Calu3 (cell line): ENCODE measurements at places on chromosomes 5 and 9. TPM values are rescaled to one million over a fixed set of nuclear protein-coding genes. Genes with fewer than 3 reads are reported as not detected.

DNA sequence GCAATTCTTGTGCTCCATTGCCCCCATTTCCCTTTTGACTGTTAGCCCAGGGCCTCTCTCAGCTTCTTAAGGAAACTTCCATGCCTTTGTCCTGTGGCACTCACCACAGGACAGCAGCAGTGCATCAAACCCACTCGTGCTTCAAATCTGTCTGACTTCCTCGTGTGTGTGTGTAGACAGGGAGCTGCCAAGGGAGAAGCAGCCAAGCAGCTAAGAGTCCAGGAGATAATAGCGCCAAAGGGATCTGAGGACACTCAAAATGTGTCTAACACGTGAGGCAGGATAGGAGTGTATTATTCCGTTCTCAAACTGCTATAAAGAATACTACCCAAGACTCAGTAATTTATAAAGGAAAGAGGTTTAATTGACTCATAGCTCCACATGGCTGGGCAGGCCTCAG, 44.8 kb downstream of the CDK7 start:
- H3K4me3 ChIP-seq, result no peak overlapping the region
- H3K4me1 ChIP-seq, result no peaks in the 10 kb centered on the region
- H3K27ac ChIP-seq, result no peak overlapping the region
- no peaks in the 10 kb centered on the region for H3K27me3 ChIP-seq
- no peak for DNase-seq

DNA sequence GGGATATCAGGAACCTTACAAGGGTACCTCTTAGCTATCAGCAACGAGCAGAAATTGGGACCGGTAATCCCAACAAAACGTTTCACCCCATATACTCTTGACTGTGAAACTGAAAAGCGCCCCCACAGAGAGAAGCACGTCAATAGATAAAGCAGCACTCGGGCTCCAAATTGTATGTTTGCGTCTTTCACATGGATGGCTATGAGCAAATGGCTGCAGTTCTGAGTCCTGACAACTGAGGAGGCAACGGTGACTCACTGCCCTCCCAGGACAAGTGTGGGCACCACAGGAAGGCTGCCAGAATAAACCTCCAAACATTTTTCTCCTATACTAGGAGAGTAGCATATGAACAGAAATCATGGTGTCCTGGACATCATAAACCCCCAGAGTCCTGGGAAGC, 36.6 kb downstream of the SEMA4D start:
- no peak for DNase-seq
- H3K4me1 ChIP-seq, result peaks cover 6% of the 10 kb centered on the region
- H3K27ac ChIP-seq, result no peak overlapping the region

Gene ALDH1B1
- total RNA-seq, result 13.3 and 15.2 TPM in 2 replicates

Gene LHX3
- not detected in 2 replicates for total RNA-seq

DNA sequence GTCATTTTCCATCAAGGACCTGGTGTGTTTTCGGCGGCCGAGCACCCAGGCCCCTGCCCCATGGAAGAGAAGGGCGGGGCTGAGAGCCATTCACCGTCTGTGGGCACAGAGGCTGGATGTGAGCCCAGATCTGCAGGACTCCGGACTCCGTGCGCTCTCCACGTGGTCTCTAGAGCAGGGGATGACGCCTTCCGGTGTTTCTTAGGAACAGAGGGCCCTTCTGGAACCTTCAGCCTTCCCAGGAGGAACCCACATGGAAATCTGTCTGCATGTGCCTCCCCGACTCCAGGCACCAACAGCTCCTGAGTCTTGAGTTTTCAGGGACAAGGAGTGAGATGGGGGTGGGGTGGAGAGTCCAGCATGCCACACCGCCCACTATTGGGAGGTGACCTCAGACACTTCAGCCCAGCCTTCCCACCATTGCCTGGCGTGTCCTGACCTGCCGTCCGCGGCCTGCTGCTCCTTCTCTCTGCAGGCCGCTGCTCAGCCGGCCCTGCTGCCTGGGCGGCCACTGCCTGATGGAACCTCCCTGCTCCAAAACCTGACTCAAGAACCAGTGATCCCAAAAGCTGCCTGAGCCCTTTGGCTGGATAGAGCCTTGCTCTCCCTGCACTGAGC, 2.4 kb upstream of the RXRA start:
- H3K4me3 ChIP-seq, result no peak overlapping the region
- no peak overlapping the region for H3K27ac ChIP-seq
- H3K27me3 ChIP-seq, result no peaks in the 10 kb centered on the region
- H3K36me3 ChIP-seq, result peaks cover 15% of the 10 kb centered on the region

- peaks cover 96% of the 10 kb centered on the region for H3K36me3 ChIP-seq
- peak overlapping the region; percentile 43 for H3K4me3 ChIP-seq
- H3K27ac ChIP-seq, result peak overlapping the region; percentile 60
- H3K4me1 ChIP-seq, result peaks cover 58% of the 10 kb centered on the region
- no peaks in the 10 kb centered on the region for H3K27me3 ChIP-seq
Observed at GRCh38 chr5:179833709-179834070, 13.0 kb downstream of the SQSTM1 start.

Gene CDH9
- total RNA-seq, result not detected in 2 replicates

GRCh38 chr5:74943905-74944304, 77.7 kb upstream of the FAM169A start:
- DNase-seq, result no peak
- H3K27me3 ChIP-seq, result no peaks in the 10 kb centered on the region
- H3K4me3 ChIP-seq, result no peak overlapping the region
- H3K27ac ChIP-seq, result no peak overlapping the region
- H3K36me3 ChIP-seq, result peaks cover 2% of the 10 kb centered on the region

DNA sequence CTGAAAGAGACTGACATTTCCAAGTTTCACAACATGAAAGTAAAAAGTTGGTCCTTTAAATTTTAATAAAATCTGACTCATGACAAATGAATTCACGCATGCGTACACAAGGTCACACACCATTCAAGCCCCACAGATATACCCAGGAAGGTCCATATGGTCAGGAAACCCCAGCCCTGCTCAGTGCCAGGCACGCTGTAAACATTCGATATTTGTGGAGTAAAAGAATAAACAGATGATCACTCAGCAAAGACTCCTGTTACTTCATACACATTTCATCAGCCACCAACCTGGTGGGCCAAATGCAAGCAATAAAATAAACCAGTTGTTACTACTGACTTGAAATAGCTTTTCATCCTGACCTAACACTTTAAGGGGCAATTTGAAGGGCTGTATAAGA, 158.0 kb upstream of the RETREG1 start:
- H3K27me3 ChIP-seq, result no peaks in the 10 kb centered on the region
- H3K4me3 ChIP-seq, result no peak overlapping the region
- H3K4me1 ChIP-seq, result no peaks in the 10 kb centered on the region
- DNase-seq, result no peak
- H3K27ac ChIP-seq, result no peak overlapping the region
- peaks cover 29% of the 10 kb centered on the region for H3K36me3 ChIP-seq

GRCh38 chr9:121399883-121400607, 30.0 kb upstream of the STOM start:
- H3K27me3 ChIP-seq, result no peaks in the 10 kb centered on the region
- H3K4me3 ChIP-seq, result no peak overlapping the region
- no peak overlapping the region for H3K27ac ChIP-seq
- H3K36me3 ChIP-seq, result no peaks in the 10 kb centered on the region
- peak; percentile 5 for DNase-seq

DNA sequence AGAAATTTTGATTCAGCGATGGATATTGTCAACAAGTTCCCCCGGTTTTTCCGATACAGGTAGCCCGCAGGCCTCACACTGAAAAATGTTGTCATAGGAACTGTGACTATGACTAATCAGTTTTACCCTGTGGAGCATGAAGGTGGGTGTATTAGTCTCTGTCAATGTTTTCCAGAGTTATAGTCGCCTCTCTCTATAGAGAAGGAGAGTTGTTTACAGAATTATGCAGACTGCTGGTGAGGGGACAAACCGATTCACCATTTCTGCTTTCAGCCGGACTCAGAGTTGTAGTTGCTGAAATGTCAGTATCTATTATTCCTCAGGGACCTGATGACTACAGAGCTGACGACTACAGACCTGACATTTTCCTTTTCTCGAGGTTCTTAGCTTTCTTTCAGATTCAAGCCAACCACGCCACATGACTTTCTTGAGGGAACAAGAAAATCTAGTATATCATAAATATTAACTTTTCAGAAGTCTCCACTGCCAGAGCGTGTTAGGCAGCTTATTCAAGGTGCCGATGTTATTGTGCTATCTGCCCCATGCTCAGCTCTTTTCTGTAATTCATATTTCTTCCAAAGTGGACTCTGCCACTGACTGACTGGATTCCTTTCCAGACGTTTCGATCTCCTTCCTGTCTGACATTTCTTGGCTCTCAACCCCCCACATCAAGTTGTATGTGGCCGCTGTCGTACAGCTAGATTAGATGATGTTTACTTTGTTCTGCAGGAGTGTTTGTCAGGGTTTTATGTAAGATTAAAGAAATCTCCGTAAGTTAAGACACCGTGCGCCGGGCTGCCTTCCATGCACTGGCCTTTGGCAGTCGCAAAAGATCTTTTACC, 178.1 kb downstream of the FGF1 start:
- H3K27ac ChIP-seq, result peak overlapping the region; percentile 83
- peak; percentile 71 for DNase-seq
- no peaks in the 10 kb centered on the region for H3K27me3 ChIP-seq
- peak overlapping the region; percentile 66 for H3K4me3 ChIP-seq
- H3K36me3 ChIP-seq, result peaks cover 12% of the 10 kb centered on the region

DNA sequence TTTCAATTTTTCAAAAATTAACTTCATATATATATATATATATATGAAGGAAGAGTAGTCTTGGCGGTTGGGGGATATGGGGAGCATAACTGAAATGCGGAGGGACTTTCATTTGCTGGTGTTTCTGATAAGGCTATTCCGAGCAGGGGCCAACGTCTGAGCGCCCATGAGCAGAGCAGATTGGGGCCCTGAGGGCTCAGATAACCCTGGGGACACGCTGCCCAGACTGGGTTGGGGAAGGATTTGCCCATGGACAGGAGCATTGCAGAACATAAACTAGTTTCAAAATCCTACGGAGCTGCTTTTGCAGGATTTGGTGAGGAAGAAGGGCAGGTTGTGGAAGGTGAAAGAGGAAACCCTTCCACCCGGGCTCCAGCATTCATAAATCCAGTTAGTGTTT, 240.2 kb downstream of the IRX1 start:
- no peaks in the 10 kb centered on the region for H3K4me1 ChIP-seq
- no peaks in the 10 kb centered on the region for H3K36me3 ChIP-seq
- H3K27ac ChIP-seq, result no peak overlapping the region
- H3K27me3 ChIP-seq, result no peaks in the 10 kb centered on the region
- no peak overlapping the region for H3K4me3 ChIP-seq

Gene IL31RA
- 2.4 and 3.2 TPM in 2 replicates for total RNA-seq

DNA sequence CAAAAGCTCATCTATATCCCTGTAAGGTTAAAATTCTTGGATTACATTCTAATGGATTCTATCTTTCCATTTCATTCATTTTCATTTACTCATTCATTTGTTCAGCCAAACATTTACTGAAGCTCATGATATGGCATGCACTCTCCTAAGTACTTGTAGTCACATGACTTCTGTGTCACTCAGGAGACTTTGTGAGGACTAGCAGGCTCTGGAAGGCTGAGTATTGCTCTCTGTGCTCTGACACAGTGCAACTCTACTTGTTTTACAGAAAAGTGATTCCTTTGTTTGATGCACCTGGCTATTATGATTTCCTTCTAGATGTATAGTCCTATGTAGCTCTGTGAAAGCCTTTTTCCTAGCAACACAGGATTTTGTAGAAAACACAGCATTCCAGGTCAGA, 53.0 kb downstream of the YIPF5 start:
- no peaks in the 10 kb centered on the region for H3K27me3 ChIP-seq
- DNase-seq, result no peak
- no peaks in the 10 kb centered on the region for H3K4me1 ChIP-seq
- no peak overlapping the region for H3K4me3 ChIP-seq
- no peak overlapping the region for H3K27ac ChIP-seq

- peaks cover 11% of the 10 kb centered on the region for H3K4me1 ChIP-seq
- H3K36me3 ChIP-seq, result no peaks in the 10 kb centered on the region
- peaks cover 39% of the 10 kb centered on the region for H3K27me3 ChIP-seq
- no peak overlapping the region for H3K4me3 ChIP-seq
Observed at GRCh38 chr9:36866840-36867239, 167.2 kb downstream of the PAX5 start.

- no peak overlapping the region for H3K4me3 ChIP-seq
- H3K27me3 ChIP-seq, result peaks cover 44% of the 10 kb centered on the region
- H3K36me3 ChIP-seq, result no peaks in the 10 kb centered on the region
- no peak overlapping the region for H3K27ac ChIP-seq
- peaks cover 12% of the 10 kb centered on the region for H3K4me1 ChIP-seq
Observed at GRCh38 chr5:135709208-135709575, 125.3 kb upstream of the SLC25A48 start.

GRCh38 chr5:72107131-72107900, at the start of gene MAP1B:
MAP1B (plus strand) TSS chr5:72107475; CDS start chr5:72107532, 57 bp downstream.
- peak; percentile 48 for DNase-seq
- no peaks in the 10 kb centered on the region for H3K4me1 ChIP-seq
- peak within 1 kb of the TSS; percentile 60 for H3K27ac ChIP-seq
- peaks cover 31% of the 10 kb centered on the region for H3K27me3 ChIP-seq
- peak within 1 kb of the TSS; percentile 94 for H3K4me3 ChIP-seq
- peaks cover 29% of the 10 kb centered on the region for H3K36me3 ChIP-seq

GRCh38 chr9:2934883-2935282, 91.0 kb upstream of the PUM3 start:
- no peak for DNase-seq
- no peaks in the 10 kb centered on the region for H3K36me3 ChIP-seq
- H3K4me3 ChIP-seq, result no peak overlapping the region

DNA sequence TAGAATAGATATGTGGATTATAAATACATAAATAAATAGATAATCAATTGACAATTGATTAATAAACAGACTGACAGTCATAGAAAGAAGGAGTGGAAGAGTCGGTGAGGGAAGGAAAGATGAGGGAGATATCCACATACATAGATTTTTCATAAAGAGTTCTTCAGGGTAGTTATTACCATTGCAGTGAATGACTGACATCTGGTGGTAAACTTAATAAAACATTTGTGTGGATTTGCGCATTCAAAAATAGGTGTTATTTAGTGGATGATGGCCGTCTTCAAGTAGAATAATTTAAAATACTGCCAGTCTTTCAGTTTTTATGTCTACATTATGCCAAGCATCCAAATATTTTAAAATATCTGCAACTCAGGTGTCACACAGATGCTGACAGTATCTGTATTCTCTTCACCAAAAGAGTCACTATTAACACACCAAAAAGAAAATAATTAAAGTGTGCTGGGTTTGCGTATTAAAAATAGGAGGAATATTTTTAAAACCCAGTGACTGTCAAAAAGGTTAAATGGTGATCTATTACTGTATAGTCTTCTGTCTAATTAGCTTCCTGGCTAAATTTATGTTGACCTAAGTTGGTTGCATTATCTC, 78.8 kb downstream of the GIN1 start:
- no peaks in the 10 kb centered on the region for H3K36me3 ChIP-seq
- no peak overlapping the region for H3K4me3 ChIP-seq
- H3K27ac ChIP-seq, result no peak overlapping the region

Gene HTR1A
- not detected in 2 replicates for total RNA-seq

Gene IRX2
- total RNA-seq, result not detected in 2 replicates

DNA sequence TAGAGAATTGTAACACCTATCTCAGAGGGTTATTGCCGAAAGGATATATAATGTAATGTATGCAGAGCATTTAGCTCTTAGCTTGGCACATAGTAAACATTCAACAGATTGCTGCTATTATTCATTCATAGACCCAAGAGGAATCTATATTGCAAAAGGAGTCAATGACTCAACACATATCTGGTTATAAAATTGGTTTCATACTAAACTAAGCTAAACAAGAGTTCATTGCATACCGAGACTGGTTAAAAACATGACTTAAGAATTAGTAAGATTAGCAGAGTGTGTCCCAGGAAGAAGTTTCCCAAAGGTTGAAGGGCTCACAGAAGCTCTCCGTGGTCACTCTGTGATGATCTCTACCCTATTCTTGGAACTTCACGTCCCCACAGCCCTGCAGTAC, 339.6 kb upstream of the CCNH start:
- peaks cover 8% of the 10 kb centered on the region for H3K4me1 ChIP-seq
- no peak for DNase-seq
- H3K4me3 ChIP-seq, result no peak overlapping the region
- no peaks in the 10 kb centered on the region for H3K36me3 ChIP-seq
- H3K27me3 ChIP-seq, result no peaks in the 10 kb centered on the region
- no peak overlapping the region for H3K27ac ChIP-seq

Gene FOXD4L3
- 0.95 and 1.2 TPM in 2 replicates for total RNA-seq

Gene FBXW5
- total RNA-seq, result 49.9 and 50.8 TPM in 2 replicates
